ENCODE measurements at places on chromosomes 5 and 9. TPM values are rescaled to one million over a fixed set of nuclear protein-coding genes. Genes with fewer than 3 reads are reported as not detected.

The CCDC152 gene
- not detected for total RNA-seq

The ASB6 gene
- 24.0 TPM for total RNA-seq

The GARIN3 gene
- not detected for total RNA-seq

The HOMER1 gene
- total RNA-seq = 7.0 TPM

The ZNF462 gene
- total RNA-seq = 4.3 TPM

The RNF183 gene
- not detected for total RNA-seq

The PCDHB7 gene
- not detected for total RNA-seq

The IL31RA gene
- 1.3 TPM for total RNA-seq

The CHMP5 gene
- 71.1 TPM for total RNA-seq

The MAMDC2 gene
- total RNA-seq = 0.29 TPM

The CBY3 gene
- total RNA-seq = not detected

The GRIA1 gene
- total RNA-seq = not detected

The C9 gene
- total RNA-seq = not detected

The SOHLH1 gene
- total RNA-seq = not detected

The CTNNA1 gene
- 197 TPM for total RNA-seq

The CARD9 gene
- total RNA-seq = 0.53 TPM

The AIF1L gene
- 1.6 TPM for total RNA-seq

The GAS1 gene
- 0.14 TPM for total RNA-seq

The PDLIM4 gene
- not detected for total RNA-seq

Measured in A549 treated with CORT108297 at 1 μM for 4 hours (cell line).